NCI-H526 treated with DMSO at 0.1 percent for 48 hours (cell line): ENCODE measurements at places on chromosomes 3 and 15.

GRCh38 chr15:58039079-58040035 is 26.2 kb downstream of the ALDH1A2 start:
- no peak for DNase-seq

GRCh38 chr15:69661871-69662644 is 209.4 kb downstream of the RPLP1 start:
- DNase-seq: no peak

- peak; percentile 21 for DNase-seq
Observed at GRCh38 chr3:31132132-31132769, 237.8 kb upstream of the GADL1 start.

DNA sequence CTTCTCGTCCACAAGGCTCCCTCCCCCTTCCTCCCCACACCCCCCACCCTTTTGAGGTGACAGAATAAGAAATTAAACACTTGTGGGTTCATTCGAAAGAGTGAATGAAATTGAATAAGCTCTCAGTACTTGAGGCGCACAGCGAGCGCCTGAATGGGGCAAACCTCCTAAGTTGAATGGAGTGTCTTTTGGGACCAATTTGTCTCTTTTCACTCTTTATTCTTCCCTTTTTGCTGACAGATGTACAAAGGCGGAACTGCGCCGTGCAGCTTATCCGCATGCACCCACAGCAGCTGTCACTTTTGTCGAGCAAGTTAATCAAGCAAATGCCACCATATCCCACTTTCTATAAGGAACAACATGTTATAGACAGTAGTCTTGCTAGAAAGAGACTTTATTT is 47.9 kb upstream of the FEZF2 start:
- DNase-seq: no peak

GRCh38 chr3:119973018-119973646 is 121.1 kb downstream of the GSK3B start:
- DNase-seq: no peak

- no peak for DNase-seq
Observed at GRCh38 chr3:156581033-156581432, 26.1 kb upstream of the SSR3 start.

GRCh38 chr3:179882292-179882691 is 154.4 kb downstream of the PEX5L start:
- DNase-seq: no peak

DNA sequence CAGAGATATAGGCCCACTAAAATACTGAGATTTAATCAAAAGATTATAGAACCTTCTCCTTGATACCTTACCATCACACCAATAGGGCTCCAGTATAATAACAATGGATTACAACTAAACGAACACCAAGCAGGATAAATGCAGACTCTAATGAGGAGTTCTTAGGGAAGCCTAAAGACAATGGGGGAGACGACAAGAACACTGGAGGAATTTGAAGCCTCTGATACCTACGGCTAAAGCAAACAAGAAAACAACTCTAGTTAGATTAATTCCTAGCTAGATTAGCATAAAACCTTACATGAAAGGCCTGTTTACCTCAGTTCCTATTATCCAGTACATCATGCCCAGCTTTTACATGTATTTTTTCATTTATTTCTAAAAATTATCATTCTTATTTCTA is 35.1 kb downstream of the NGLY1 start:
- DNase-seq: no peak

GRCh38 chr3:20346369-20346768 is 160.4 kb upstream of the SGO1 start:
- no peak for DNase-seq

DNA sequence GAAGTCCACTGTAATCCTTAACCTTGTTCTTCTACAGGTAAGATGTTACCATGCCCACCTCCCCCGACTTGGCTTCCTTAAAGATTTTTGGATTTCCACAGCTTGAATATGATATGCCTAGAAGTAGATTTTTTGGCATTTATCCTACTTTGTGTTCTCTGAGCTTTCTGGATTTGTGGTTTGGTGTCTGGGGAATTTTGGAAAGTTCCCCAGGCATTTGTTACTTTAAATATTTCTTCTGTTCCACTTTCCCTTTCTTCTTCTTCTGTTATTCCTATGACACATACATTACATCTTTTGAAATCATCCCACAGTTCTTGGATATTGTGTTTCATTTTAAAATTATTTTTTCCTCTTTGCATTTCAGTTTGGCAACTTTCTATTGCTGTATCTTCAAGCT is 122.1 kb upstream of the TMEM108 start:
- no peak for DNase-seq

DNA sequence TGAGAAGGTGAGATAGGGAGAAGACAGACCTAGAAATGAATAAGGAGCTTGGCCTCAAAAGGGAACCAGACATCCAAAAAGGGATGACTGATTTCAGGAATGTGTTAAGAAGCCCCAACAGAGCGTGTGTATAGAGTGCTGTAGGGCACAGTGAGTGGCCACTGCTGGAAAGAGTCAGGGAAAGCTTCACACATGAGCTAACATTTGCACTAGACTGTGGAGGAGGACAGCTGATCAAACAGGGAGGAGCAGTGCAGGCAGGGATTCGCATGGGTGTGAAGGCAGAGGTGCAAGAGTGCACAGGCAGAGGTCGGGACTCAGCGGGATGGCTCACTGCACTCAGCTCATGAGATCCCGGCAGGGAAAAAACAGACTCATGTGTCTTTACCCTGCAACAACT is 61.8 kb downstream of the NPTN start:
- DNase-seq: no peak

GRCh38 chr3:87225659-87226058 is 1.4 kb upstream of the CHMP2B start:
- DNase-seq: no peak

- no peak for DNase-seq
Observed at GRCh38 chr15:69391046-69391757, 22.9 kb upstream of the KIF23 start.

DNA sequence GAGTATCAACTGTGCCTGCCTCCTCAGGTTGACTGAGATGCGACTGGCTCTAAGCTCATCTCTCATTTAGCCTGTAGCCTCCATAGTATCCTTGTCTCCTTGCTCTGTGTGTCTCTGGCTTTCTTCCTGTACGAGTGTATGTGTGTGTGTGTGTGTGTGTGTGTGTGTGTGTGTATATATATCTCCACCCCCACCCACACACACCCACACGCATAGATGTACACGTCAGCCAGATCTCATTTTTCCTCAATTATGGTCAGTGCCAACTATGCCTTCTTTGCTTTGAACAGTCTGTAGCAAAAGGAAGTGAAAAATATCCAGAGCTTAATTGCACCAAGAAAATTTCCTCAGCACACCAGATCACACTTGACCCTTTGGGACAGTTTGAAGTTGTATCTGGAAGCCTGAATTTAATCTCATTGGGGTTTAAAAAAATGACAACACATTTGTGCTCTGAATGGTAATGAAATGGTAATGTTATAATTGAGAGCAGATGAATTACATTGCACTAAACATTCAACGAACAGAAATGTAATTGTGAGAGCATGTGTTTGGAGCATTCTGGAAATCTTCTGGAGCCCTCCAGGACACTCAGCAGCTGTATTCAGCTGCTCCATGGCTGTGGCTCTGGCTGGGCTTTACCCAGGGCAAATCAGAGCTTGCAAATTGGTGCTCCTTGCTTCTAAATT is 63.6 kb downstream of the RYR3 start:
- no peak for DNase-seq

- DNase-seq: no peak
Observed at GRCh38 chr15:33448151-33448550, 137.4 kb downstream of the RYR3 start.

- no peak for DNase-seq
Observed at GRCh38 chr3:48467110-48467454, 20.5 kb downstream of the ATRIP start.

GRCh38 chr15:25094066-25094465 is 139.3 kb downstream of the SNRPN start:
- no peak for DNase-seq

DNA sequence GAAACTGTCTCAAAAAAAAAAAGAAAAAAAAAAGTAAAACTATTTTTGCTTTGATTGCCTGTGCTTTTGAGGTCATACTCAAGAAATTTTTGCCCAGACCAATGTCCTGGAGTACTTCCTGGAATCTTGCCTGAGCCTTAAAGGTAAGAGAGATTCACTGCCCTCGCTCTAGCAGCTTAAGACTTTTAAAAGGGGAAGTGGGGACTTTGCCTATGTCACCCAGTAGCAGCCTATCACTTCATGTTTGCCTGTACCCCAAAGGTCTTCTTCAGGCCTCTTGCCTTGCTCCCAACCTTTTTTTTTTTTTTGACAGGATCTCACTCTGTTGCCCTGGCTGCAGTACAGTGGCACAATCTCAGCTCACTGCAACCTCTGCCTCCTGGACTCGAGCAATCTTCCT is 18.9 kb upstream of the GOLGB1 start:
- no peak for DNase-seq
